ENCODE measurements at places on chromosomes 4 and X. TPM values are rescaled to one million over a fixed set of nuclear protein-coding genes. Genes with fewer than 3 reads are reported as not detected.

TCEAL3 gene
- 24.3 TPM for total RNA-seq

MGAT4D gene
- not detected for total RNA-seq

SRPX2 gene
- 3.1 TPM for total RNA-seq

KIAA1210 gene
- not detected for total RNA-seq
